M059J (cell line): ENCODE measurements at places on chromosomes 16 and 17.
A peak's percentile ranks its signal among the peaks of the same experiment; 100 is the strongest.

DNA sequence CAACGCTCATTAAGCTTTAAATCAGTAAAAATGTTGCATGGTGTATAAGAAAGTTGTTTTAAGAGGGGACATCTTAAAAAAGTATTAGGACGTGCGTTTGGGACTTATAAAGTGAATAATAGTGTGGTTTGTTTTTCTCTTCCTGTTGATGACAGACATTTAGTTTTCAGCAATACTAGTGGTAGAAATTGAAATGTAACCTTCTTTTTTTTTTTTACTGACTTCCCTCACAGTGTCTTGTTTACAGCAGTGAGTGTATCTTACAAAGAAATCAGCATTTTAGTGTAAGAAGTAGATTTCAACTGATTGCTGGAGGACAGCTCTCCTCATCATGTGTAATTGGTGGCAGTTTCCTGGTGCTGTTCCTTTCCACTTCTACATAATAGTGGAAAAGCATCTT lies 39.6 kb downstream of the CYLD start:
- no peak for DNase-seq

- DNase-seq = no peak
Measured at GRCh38 chr16:7085776-7086175, 246.9 kb upstream of the RBFOX1 start.

GRCh38 chr16:84449156-84450140 lies 55.0 kb downstream of the MEAK7 start:
- DNase-seq = no peak

- DNase-seq = peak; percentile 83
Measured at GRCh38 chr17:7413346-7413985, 5.8 kb downstream of the NLGN2 start.

DNA sequence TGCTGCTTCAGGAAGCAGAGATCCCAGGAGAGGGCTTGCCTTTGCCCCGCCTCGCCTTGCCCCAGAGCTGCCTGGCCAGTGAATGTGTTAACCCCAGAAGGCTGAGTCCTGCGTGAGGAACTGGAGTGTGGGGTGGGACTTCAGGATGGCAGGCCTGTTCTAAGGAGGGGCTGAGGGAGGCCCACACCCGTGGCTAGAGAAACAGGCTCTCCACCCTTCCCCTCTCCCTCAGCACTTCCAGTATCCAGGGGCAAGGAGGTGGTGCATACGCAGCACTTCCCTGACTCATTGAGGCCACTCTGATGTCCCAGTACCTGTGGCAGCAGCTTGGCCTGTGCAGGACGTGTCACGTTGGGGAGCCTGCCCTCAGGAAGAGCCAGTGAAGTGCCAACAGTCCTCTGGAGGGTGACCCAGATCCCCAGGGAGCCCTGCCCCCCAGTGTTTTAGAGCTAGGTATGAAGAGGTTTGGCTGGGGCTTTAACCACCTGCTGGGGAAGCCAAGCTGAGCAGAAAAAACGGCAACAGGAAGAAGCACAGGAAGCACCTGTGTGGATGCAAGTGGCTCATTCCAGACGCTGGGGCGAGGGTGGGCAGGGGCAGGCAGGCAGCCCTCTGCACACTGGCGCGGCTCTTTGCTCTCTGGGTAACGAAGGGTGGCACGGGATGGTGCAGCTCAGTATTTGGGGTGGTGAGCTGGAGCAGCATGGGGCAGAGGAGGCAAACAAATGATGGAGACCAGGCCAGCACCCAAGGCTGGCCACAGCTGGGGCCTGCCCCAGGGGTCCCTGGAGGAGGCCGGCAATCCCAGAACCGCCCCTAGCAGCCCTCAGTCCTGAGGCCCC lies 14.7 kb upstream of the CTCF start:
- DNase-seq = no peak

- no peak for DNase-seq
Measured at GRCh38 chr17:67531291-67531690, 154.2 kb downstream of the PITPNC1 start.

DNA sequence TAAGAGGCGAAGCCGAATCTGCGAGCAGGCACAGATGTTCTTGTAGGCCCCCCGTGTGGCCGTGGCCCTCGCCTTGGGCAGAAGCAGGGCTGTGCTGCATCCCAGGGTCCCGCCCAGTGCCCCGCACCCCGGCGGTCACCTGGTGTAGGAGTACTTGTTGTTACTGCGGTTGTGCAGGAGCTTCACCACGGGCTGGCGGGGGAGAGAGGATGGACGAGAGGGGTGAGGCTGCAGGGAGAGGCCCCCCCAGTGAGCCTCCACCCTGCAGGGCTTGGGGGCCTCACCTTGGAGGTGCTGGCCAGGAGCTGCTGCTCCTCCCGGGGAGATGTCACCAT lies 11.4 kb downstream of the ASPHD1 start:
- no peak for DNase-seq

- DNase-seq = peak; percentile 93
Measured at GRCh38 chr16:4370570-4371356, 885 bp upstream of the VASN start.

- DNase-seq = no peak
Measured at GRCh38 chr16:336269-336668, 16.3 kb downstream of the AXIN1 start.

DNA sequence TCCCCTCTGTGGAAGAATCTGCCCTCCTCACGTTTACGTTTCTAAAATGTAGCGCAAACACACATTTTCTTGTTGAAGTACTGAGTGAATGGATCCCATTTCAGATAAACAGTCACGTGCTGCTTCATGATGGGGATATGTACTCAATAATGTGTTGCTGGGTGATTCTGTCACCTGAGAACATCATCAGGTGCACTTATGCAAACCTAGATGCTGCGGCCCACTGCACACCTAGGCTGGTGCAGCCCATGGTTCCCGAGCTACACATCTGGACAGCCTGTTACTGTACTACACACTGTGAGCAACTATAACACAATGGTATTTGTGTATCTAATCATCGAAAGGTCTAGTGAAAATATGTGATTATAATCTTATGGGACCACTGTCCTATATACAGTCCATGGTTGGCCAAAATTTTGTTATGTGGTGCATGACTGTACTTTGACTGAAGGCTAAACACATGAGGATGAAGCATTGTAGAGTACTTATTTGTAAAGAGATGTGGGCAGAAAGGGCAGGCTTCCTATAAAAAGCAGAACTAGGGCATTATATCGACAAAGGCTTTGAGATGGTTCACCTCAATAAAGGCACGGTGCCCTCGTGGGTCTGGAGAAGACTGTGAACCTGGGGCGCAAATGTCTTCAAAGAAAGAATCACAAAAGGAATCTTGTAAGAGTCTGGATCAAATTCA lies 26.3 kb downstream of the MARF1 start:
- no peak for DNase-seq

DNA sequence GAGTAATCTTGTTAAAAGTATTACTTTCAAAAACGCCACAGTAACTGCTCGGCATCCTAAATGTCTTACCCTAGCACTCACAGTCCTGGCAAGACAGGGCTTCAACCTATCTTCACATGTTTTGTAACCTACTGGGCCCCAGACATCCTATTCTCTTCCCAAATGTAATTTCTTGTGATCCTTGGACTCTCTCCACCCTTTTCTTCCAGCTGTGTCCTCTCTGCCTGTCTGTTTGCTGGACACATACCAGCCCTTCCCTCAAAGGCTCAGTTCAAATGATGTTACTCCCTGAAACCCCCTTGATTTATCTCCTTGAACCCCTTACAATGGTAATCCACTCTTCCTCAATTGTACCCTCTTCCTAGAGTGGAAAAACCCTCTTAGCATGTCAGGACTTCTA lies 60.1 kb upstream of the CNEP1R1 start:
- no peak for DNase-seq

GRCh38 chr16:79195938-79196337 lies 404.6 kb downstream of the MAF start:
- no peak for DNase-seq

DNA sequence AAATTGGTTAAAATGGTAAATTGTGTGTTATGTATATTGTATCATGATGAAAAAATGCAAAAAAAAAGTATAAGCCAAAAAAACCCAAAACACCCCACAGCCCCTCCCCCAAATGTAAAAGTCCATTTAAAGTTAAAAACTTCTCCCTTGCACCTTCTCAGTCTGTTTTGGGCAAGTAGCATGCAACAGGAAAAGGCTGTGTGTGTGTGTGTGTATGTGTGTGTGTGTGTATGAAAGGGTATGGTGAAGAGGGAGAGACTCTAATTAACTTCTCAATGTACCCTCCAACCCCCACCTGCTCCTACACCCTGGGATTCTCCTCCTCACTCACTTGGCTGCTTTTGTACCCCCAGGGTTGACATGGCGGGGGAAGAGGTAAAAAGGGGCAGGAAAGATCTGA lies 9.2 kb upstream of the GGT6 start:
- DNase-seq = no peak

DNA sequence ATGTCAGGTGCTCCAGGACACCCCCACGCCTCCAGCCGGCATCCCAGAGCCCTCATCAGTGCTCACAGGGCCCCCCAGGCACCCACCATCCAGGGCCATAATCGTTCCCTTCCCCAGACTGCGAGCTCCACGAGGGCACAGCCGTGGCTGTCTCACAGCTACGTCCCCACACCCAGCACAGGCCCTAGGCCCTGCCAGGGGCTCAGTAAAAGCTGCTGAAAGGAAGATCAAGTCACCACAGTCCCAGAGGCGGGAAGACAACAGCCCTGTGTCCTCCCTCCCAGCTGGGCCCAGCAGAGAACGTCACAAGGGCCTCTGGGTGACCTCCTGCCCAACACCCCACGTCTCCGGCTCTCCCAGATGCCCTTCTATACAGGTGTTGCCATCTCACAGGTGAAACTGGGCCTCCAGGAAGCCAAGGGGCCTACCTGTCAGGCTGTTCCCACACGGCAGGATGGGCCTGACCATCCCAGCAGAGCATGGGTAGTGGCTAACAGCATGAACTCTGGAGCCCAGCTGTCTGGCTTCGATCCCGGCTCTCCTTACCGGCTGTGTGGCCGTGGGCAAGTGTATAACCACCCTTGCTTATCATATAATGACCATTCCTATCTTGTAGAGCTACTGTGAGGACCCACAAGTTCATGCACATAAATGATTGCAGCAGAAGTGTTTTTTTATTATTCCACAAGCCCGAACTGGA lies 17.9 kb downstream of the ARL2BP start:
- no peak for DNase-seq

DNA sequence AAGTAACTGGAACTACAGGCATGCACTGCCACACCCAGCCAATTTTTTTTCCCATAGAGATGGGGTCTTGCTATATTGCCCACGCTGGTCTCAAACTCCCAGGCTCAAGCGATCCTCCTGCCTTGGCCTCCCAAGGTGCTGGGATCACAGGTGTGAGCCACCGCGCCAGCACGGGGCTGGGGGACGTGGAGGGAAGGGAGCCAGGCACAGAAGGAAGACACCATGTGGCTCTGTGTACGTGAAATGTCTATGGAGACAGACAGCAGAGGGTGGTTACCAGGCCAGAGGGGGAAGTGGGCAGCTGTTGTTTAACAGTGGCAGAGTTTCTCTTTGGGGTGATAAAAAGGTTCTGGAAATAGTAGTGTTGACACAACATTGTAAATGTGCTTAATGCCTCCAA lies 4.6 kb upstream of the PIEZO1 start:
- DNase-seq = no peak

GRCh38 chr16:59527206-59527997 lies 793.3 kb upstream of the GOT2 start:
- peak; percentile 89 for DNase-seq

DNA sequence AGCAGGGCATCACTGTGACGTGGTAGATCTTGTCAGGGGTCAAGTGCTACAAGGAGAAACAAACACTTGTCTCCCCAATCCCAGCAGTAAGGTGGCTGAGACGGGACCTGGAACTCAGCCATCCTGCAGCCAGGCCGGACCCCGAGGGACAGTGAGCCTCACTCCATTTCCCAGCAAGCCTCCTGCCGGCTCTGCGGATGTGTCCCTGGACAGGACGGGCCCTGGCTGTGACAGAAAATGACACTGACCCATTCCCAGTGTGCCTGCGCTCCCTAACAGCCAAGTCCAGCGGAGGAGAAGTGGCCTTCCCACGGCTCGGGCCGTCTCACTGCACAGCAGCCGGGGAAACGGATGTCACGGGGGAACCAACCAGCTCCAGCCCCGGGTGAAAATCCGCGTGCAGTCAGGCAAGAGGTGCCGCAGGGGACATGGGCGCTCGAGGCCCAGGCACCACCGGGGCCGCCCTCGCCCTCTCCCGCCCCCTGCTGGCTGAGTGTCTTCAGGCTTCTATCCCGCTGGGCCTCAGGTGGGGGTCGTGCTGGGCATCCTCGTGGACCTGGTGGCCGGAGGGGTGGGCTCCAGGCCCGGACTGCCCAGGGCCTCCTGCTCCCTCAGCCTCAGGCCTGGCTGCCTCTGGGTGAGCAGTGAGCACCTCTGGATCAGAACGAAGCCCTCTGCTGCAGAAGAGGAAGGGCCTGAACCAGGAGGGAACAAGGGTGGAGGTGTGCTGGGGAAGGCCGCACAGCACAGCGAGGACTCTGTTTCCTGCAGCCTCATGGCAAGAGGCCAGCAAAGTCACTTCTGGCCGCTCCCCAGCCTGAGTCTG lies 6.7 kb downstream of the HAGHL start:
- no peak for DNase-seq

- DNase-seq = peak; percentile 27
Measured at GRCh38 chr17:15123593-15124263, 141.4 kb downstream of the PMP22 start.

GRCh38 chr17:78667091-78667490 lies 89.9 kb upstream of the DNAH17 start:
- no peak for DNase-seq

DNA sequence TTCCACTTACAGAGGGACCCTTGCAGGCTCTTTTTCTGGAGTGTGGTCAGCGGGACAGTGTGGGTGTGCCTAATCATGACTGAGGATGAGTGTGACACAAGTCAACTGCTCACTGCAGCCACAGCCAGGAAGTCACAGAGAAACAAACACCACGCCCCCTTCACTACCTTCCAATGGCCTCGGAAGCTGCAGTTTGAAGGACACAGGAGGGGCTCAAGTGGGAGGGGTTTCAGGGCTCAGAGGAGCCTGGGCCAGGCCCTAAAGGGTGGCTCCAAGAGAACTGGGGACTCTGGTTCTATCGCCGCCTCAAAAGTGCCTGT lies 116.2 kb upstream of the SDK2 start:
- DNase-seq = no peak

GRCh38 chr16:31385680-31386079 lies 7.5 kb upstream of the ITGAD start:
- no peak for DNase-seq

DNA sequence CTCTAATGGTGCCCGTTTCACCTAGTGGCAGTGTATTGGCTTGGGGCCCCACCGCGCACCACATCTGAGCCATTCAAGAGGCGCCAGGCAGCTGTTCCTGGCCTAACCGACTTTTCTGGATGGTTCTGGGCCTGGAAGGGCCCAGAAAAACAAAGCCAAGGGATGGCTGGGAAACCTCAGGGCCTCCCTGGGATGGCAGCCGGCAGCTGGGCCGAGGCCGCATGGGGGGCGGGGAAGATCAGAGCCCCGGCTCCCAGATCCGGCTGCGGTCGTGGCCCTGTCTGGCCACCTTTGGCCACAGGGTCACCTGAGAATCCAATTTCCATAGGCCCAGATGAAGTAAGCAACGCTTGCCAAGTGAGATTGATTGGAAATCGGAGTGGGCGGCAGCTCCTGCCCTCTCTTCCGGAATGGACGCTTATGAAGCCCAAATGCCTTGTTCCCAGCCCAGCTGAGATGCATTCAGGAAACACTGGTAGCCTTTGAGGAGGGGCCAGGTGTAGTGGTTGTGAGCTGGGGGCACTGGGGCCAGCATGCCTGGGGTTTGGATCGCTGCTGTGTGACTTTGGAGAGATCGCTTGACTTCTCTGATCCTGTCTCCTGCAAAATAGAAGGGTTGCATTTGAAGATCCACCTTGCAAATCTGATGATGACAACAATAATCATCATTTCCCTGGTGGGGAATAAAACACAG lies 163.8 kb upstream of the GSE1 start:
- DNase-seq = no peak
